ENCODE measurements at places on chromosomes 4 and X. TPM values are rescaled to one million over a fixed set of nuclear protein-coding genes. Genes with fewer than 3 reads are reported as not detected.

FAT4 gene
- total RNA-seq, result not detected

APBB2 gene
- total RNA-seq, result 6.8 TPM

BST1 gene
- total RNA-seq, result 0.65 TPM

MAOB gene
- 0.30 TPM for total RNA-seq
